ENCODE measurements at places on chromosomes 5 and 9. TPM values are rescaled to one million over a fixed set of nuclear protein-coding genes. Genes with fewer than 3 reads are reported as not detected.

Gene INSL4
- total RNA-seq: not detected

Gene PBX3
- 22.2 TPM for total RNA-seq

Gene FLT4
- total RNA-seq: 5.4 TPM

Gene PCDHGA5
- 0.41 TPM for total RNA-seq

Gene ADAMTS16
- total RNA-seq: 0.09 TPM

Gene CNTLN
- 0.16 TPM for total RNA-seq
